ENCODE measurements at places on chromosomes 16 and 17.

DNA sequence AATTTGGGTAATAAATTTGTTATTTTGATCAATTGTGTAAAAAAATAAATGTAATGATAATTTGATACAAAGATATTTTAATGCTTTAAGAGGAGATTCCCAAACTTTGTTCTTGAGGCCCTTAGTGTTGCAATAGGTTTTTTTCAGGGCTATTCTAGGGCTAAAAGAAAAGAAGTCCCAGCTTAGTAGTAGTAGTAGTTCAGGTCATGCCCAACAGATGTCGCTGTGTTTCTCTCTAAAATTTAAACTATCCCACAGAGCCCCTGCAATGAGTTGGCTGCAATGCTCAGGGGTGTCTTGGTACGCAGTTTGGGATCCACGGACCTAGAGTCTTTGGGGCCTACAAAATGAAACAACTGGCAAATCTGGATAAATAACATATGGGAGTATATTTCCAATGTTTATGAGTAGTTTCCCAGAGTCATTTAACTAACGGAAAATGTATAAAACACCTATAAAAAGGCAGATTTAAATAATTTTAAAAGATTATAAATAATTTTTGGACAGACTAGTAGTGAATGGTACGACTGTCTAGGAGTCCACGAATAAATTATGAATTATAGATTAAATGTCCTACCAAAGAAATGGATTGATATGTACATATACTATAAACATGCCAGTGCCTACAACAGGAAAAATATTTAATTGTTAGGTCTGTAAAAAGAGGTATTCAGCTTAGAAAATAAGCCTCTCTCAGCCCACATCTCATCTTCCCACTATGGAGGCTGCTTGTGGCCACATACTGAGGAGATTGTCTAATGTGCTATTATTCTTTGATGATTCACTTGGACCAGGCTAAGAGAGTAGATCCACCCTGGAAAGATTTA is 228.5 kb upstream of the PMFBP1 start:
- peak; percentile 57 for DNase-seq

DNA sequence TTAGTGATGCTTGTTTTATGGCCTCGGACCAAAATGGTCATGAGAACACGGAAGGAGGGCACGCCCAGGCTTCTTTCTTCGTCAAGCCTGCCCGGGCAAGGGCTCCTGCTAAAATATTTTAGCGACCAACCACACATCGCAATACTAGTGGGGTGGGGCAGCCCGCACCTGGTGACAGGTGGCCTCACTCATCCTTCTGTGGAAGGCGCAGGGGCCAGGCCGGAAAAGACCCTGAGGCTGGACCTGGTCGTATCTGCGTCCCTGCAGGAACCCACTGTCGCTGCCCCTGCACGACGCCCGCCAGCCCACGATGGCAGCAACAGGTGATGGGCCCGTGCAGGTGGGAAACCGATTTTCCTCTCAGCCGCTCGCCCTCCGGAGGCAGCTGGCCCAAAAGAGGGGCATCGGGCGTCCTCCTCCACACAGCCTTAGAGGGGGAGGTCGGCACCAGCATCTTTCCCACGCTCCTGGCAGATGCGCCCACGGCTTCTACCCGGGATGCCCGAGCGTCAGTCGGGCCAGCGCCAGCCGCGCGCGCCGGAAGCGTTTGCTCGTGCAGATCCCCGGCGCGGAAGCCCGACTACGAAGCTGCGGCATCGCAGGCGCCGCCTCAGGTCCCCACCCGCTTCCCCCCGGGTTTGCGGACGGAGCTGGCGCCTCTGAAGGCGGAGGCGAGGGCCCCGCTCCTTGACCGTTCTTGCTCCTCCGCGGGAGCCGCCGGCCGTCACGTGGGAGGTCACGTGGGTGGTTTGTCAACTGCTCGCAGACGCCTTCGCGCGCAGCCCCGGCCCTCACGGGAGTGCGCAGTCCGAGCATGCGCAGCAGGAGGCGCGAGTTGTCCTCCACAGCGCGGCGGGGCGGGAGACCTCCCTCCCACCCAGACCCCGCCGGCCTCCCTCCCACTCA is 22.8 kb upstream of the FOXK2 start:
- DNase-seq = peak; percentile 87

DNA sequence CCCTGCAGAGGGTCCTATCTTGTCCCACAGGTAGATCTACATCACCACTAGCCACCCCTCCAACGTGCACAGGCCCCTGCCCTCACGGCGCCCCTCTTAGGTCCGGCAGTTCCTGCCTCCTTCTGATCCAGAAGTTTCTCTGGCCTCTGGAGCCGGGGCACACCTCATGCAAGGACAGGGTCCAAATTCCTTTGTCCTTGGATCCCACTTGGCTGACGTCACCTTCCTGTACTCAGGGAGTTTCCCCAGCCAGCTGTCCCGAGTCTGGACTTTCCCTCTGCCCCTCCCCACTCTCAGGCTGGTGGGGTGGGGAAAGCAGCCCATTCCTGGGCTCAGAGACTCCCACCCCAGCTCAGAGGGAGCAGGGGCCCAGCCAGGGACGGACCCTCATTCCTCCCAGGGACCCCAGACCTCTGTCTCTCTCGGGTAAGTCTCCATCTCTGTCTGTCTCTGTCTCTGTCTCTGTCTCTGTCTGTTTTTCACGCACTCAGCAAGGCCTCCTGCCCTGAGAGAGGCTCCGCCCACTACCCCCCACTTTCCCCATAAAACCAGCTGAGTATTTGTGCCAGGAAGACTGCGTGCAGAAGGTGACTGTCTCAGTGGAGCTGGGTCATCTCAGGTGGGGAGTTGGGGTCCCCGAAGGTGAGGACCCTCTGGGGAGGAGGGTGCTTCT is at the start of gene IL32:
Gene IL32, plus strand, starts transcription at position 572 of the 673 bp plus-strand sequence. CDS start 172 bp downstream, outside the sequence.
- DNase-seq = no peak

DNA sequence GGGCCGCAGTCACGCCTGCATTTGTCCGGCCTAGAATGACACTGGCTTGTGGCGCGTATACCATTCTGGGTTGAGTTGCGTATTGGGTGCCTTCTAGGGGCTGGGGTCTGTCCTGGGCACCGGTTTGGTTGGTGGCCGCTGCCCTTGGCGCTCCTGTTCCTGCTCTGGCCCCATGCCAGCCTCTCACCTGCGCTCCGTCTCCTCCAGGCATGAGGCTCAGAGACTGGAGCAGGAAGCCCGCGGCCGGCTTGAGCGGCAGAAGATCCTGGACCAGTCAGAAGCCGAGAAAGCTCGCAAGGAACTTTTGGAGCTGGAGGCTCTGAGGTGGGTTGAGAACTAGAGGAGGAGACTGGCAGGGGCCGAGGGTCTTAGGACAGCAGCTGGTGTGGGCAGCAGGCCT is 17.4 kb downstream of the CDIPT start:
- no peak for DNase-seq

- no peak for DNase-seq
These were observed 8.4 kb upstream of the PLEKHG4 start for GRCh38 chr16:67270931-67271338.

DNA sequence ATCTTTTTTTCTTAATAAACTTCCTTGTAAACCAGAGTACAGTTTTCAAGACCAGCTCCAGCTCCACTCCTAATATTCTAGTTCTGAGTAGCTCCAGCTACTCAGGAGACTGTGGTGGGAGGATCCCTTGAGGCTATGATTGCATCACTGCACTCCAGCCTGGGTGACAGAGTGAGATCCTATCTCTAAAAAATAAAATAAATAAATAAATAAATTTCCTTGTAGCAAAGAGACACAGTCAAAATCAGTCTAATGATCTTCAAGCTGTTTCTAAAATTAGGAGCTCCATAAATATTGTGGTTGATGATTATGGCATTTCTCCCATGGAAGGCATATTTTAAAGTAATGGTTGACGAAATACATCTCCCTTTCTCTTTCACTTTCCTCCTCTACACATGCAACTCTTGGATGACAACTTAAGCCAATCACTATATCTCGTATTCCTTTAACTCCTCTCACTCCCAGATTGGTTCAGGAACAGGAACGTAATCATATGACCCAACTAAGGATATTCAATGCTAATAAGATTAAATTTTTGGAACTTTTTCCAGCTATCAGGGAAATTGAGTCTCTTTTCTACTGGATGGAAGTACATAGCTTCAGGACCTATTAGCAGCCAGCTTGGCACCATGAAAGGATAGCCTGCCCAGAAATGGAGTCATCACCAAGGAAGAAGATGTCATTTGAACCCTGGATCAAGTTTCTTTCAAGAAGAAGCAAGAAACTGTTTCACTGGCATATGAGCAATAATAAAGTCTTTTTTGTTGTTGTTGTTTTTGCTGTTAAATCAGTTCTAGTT is 42.1 kb upstream of the TAOK1 start:
- no peak for DNase-seq

GRCh38 chr16:84816023-84816422 is 3.8 kb upstream of the CRISPLD2 start:
- DNase-seq = no peak

- no peak for DNase-seq
These were observed 184.8 kb downstream of the IRX5 start for GRCh38 chr16:55115506-55115905.

DNA sequence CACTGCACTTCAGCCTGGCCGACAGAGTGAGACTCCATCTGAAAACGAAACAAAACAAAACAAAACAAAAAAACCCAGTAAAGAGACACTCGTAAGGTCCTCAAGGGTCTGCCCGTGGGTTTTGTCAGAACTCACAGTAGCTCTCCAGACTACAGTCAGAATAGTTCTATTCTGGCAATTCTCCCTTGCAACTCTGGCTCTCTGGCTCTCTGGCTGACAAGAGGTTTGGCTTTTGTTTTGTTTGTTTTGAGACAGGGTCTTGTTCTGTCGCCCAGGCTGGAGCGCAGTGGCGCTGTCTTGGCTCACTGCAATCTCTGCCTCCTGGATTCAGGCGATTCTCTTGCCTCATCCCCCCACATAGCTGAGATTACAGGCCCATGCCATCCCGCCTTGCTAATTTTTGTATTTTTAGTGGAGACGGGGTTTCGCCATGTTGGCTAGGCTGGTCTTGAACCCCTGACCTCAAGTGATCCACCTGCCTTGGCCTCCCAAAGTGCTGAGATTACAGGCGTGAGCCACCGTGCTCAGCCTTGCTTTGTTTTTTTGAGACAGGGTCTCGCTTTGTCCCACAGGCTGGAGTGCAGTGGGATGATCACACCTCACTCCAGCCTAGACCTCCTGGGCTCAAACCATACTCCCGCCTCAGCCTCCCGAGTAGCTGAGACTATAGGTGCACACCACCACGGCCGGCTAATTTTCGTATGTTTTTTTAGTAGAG is 20.5 kb upstream of the CHP2 start:
- no peak for DNase-seq

- no peak for DNase-seq
These were observed 524 bp downstream of the IQCK start for GRCh38 chr16:19718624-19718965.

GRCh38 chr16:87371261-87371866 is 12.2 kb downstream of the FBXO31 start:
- DNase-seq = no peak

GRCh38 chr16:426906-427249 is 1.4 kb downstream of the RAB11FIP3 start:
- no peak for DNase-seq

DNA sequence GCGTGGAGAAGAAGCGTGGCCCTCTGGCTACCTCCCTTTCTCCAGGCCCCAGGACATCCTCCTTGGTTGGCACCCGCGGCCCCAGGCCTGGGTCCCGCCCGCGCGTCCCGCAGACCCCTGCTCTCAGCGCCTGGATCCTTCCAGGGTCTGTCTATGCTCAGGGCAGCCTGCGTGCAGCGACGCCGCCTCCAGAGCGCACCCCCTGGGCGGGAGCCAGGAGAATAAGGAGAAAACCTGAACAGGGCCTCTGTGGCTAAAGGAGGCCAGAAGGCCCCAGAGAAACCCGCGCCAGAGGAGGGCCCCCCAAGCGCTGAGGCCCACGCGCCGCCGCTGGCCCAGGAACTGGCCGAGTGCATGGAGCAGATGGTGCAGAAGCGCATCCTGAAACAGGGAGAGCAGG is 40.4 kb upstream of the DNAJA2 start:
- DNase-seq = no peak

DNA sequence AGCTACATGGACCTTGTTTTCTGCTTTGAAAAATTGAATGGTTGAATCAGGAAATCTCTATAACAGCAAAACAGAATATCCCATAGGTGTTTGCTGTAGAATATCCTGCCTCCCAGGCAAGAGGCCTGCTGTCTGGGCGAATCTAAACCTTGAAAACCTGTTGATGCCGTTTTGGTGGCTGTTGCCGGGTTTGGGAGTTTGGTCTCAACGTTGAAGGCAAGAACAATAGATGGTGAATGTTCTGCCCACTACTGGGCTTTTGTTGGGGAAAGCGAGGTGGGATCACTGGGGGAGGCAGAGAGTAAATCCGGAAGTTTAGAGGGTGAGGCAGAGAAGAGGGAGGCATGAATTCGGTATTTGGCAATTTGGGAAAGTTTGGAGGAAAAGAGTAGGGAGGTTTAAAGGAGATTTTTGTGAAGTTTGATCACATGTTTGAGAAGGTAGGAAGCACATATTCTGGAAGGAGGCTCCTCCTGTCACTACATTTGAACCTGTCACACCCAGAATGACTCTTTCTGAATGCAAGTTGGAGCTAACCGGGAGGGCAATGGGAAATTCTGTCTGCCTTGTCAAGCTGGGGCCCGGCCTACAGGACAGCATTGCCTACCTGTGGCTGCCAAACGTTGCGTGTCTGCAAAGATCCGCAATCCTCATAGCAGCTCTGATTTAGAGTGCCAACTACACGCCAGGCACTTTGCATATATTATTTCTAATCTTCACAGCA is 46.5 kb downstream of the GPRC5B start:
- DNase-seq = peak; percentile 27

DNA sequence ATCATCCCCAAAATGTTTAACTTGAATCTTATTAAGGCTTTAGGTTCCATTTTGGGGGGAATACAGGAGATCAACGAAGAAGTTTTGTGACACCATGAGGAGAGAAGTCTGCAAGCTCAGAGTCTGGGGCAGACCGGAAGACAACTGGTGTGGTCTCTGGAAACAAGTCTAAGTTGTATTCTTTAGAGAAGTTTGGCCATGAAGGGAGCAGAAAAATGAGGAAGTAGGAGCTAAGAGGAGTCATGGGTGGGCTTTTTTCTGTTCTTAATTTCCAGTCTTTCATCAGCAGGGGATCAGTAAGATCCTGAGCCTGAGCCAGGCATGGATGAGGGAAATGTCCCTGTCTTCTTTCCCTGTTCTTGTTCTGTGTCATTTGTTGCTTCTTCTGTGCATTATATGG is 35.8 kb upstream of the NF1 start:
- DNase-seq = no peak

DNA sequence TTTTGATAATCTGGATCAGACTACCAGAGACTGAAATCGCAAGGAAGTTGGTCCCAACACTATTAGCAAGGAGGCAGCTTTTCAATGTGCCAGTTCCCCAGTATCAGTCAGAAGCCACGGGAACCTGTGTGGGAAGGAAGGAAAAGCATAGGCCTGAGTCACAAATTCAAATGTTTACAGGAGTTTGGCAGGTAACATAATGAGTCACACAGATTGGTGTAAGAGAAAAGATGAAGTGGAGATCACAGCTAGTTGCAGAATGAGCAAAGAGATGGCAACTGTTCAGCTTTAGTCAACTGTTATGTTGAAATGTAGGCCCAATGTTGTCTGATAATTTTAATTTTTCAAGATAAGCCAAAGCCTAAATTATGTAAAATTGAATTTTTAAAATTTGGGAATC is 28.1 kb upstream of the ITGA2B start:
- DNase-seq = no peak

DNA sequence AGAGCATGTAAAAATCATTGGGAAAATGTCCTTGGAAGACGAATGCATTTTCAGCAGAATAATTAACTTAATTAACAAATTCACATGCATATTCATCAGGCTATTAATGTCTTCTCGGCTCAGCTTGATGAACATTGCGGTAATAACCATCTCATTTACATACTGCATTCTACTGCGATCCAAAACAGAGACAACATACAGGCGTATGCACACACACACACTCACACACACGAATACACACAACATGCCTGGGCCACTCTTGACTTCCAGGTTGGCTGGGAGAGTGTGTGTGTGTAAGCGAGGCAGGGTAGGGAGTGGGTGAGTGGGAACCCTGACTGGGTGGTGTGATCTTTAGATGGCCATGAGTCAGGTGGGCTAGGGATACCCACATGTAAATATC is 44.7 kb downstream of the NEUROD2 start:
- DNase-seq = no peak

All from neuronal stem cell (in vitro differentiated cells).